Activated CD4-positive, CD25-positive, alpha-beta regulatory T cell treated with anti-CD3 and anti-CD28 coated beads, Interleukin-2, amount 50 U/mL, for 16 hours (primary cell): ENCODE measurements at places on chromosomes 3 and 15.

DNA sequence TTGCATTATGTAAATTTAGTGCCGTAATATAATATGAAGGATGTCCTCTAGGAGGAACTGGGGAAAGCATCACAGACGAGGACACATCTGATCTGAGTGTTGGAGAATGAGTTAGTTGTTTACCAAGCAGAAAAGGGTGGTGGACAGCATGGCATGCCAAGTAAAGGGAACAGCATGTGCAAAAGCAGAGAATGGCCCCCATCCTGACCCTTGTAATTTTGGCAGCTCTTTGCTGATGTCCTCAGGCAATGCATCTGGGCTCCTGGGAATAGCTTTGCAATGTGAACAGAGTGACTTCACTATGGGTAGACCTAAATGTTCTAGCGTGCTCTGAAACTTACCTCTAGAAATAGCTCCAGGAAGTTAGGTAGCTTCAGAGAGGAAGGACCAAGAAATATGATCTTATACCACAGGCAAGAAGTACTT is 263.3 kb downstream of the LPP start:
- DNase-seq: no peak

DNA sequence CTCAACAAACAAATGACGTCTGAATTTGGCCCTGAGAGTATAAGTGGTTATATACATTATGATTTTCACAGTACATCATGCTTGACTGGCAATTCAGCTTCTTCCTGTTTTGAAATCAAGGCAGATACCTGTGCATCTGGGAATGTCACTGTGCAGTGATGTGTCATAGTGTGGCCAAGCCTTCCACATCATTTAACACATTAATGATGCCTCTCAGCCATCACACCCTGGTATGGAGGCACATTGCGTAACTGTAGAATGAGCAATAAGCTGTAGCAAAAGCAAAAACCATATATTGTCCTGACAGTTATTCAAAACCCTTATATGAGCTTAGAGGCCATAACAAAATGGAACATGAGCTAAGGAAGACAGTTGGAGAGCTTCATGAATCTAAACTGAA is 246.0 kb downstream of the EPHA3 start:
- no peak for DNase-seq

- no peak for DNase-seq
Observed at GRCh38 chr3:27221264-27221932, 147.8 kb downstream of the NEK10 start.

DNA sequence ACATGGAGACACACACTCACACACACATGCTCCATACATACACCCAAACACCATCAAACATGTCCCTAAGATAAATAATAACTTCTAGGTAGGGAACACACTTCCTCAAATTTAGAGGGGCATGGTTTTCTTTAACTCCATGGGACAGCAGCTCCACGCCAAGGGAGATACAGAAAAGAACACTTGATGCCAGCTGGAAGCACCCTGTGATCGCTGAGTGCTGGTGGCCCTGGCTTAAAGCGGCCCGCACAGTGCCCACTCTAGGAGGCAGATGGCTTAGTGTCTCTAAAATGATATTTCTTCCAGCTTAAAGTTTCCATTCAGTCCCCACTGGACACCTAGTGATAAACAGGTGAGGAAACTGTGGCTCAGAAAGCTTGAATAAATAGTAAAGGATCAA is 232.9 kb downstream of the UACA start:
- no peak for DNase-seq

DNA sequence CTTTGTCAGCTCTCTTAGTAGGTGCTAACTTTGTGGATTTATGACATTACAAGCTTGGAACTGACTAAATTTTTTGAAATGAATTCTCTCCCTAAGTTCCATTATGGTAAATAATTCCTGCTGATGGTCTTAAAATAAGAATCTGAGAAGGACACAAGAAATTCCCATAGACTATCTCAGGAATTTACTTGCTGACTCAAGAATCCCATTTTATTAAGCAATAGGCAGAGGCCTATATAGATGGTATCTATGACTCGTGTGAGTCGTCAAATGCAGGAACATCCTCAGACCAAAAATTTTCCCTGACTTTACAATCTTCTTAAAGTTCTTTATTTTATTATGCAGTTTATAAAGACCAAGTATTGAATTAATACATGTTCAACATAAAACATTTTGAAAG is 30.7 kb upstream of the CBLB start:
- DNase-seq: no peak

GRCh38 chr3:45455040-45455439 is 66.7 kb downstream of the LARS2 start:
- DNase-seq: no peak
